Colonic mucosa (tissue), 4 donors: ENCODE measurements at places on chromosomes 1 and 21. TPM values are rescaled to one million over a fixed set of nuclear protein-coding genes. Genes with fewer than 3 reads are reported as not detected.

GRCh38 chr21:25283720-25284119 is 323.6 kb downstream of the MRPL39 start:
- no peaks in the 10 kb centered on the region for H3K27me3 ChIP-seq
- DNase-seq: no peak
- H3K4me1 ChIP-seq: no peaks in the 10 kb centered on the region
- no peaks in the 10 kb centered on the region for H3K36me3 ChIP-seq
- H3K4me3 ChIP-seq: no peak overlapping the region
- H3K27ac ChIP-seq: no peak overlapping the region

- H3K27ac ChIP-seq: no peak overlapping the region
- no peaks in the 10 kb centered on the region for H3K36me3 ChIP-seq
- H3K27me3 ChIP-seq: no peaks in the 10 kb centered on the region
- H3K4me1 ChIP-seq: no peaks in the 10 kb centered on the region
These were observed 83.3 kb downstream of the OLFML3 start for GRCh38 chr1:114062477-114063099.

DNA sequence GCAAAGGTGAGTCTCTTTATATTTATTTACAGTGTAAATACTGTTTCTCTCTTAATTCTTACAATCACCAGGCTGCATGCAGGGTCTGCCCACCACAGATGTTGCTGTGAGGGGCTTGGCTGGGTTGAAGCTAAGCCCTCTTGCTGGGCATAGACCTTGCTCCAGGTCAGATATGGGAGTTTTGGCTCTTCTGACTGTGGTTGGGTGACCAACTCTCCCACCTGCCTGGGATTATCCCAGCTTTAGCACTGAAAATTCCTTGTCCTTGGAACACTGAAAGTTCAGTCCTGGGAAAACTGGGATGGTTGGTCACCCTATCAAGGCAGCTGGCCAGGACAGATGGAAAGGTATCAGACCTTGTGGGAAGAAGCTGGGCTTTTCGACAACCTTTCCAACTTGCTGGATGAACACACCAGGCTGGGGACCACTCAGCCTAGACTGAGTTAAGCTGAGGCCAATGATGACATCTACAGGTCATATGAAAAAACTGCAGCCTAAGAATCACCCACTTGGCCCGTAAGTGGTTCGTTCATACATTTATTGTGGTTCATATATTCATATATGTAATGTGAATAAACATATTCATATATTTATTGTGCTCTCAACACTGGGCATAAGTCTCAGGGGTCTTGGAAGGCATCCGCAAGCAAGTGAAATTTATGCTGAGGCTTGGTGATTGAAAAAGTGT is 26.6 kb upstream of the HPDL start:
- peaks cover 8% of the 10 kb centered on the region for H3K4me1 ChIP-seq
- H3K36me3 ChIP-seq: no peaks in the 10 kb centered on the region
- DNase-seq: peak; percentile 33
- no peak overlapping the region for H3K4me3 ChIP-seq
- no peaks in the 10 kb centered on the region for H3K27me3 ChIP-seq
- H3K27ac ChIP-seq: no peak overlapping the region

Gene CFHR3
- 0.15 TPM for total RNA-seq

Gene GJA4
- total RNA-seq: 2.3 TPM

DNA sequence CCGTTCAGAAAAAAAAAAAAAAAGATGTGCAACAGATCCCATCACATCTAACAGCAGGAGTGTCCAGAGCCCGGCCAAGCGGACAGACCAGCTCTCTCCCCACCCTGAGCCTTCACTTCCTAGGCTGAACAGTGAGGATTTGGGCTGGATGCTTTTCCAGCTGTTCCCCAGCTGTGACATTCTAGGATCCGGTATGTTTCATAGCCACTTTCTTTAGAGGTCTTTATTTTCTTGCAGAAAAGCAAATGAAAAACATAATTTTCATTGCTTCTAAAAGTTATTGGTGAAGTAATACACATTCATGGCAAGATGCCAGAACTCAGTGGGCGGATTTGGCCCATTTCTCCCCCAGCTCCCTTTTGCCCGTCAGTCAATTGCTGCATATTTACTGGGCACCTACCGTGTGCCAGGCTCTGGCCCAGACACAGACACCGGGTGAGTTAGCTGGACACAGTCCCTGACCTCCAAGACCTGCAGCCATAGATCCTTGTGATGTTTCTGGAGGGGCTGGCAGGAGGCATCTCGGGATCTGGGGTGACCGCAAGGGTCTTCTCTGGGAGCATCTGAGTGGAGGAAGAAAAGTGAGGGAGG is 213.7 kb upstream of the VAMP3 start:
- no peaks in the 10 kb centered on the region for H3K4me1 ChIP-seq
- H3K27ac ChIP-seq: no peak overlapping the region
- H3K4me3 ChIP-seq: no peak overlapping the region
- H3K36me3 ChIP-seq: no peaks in the 10 kb centered on the region

DNA sequence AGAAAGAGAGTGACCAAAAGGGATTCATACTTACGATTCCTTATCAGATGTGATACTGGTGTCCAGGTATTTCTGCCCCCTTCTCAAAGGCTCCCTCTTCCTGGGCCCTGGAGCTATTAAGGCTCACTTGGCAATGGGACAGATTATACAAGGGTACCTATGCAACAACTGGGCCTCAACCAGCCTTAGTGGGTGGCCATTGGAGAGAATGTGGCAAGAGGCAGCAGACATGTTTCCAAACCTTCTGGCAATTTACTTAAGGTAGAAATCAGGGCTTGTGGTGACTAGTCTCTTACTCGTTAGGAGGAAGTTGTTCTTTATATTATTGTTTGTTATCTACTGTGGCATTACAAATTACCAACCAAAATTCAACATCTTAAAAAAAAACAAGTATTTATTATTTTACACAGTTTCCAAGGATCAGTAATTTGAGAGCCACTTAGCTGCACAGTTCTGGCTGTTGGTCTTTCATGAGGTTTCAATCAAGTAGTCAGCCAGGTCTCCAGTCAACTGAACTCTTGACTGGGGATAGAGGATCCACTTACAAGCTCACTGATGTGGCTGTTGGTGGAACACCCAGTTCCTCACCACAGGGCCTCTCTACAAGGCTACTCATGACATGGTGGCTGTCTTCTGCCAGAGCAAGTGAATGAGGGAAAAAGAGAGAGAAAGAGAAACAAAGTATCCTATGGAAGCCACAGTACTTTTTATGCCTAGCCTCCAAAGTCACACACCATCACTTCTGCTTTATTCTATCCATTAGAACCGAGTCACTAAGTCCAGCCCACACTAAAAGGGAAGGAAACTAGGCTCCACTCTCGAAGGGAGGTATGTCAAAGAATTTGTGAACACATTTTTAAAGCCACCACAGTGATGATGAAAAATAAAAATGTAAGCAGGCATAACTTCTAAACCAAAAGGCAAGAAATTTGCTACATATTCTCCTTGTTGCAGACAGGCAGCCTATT is 10.7 kb downstream of the ZNF648 start:
- no peaks in the 10 kb centered on the region for H3K27me3 ChIP-seq
- no peak overlapping the region for H3K4me3 ChIP-seq
- no peaks in the 10 kb centered on the region for H3K4me1 ChIP-seq

- no peaks in the 10 kb centered on the region for H3K27me3 ChIP-seq
- no peaks in the 10 kb centered on the region for H3K36me3 ChIP-seq
- H3K4me1 ChIP-seq: no peaks in the 10 kb centered on the region
- H3K4me3 ChIP-seq: no peak overlapping the region
These were observed 130.9 kb downstream of the LMX1A start for GRCh38 chr1:165225650-165226049.

Gene CELA2B
- total RNA-seq: not detected

Gene AGTRAP
- total RNA-seq: 18.2 TPM

GRCh38 chr1:91742848-91743292 is 143.1 kb downstream of the TGFBR3 start:
- H3K27ac ChIP-seq: no peak overlapping the region
- no peak for DNase-seq
- H3K4me1 ChIP-seq: no peaks in the 10 kb centered on the region

Gene LMX1A
- total RNA-seq: 0.64 TPM

DNA sequence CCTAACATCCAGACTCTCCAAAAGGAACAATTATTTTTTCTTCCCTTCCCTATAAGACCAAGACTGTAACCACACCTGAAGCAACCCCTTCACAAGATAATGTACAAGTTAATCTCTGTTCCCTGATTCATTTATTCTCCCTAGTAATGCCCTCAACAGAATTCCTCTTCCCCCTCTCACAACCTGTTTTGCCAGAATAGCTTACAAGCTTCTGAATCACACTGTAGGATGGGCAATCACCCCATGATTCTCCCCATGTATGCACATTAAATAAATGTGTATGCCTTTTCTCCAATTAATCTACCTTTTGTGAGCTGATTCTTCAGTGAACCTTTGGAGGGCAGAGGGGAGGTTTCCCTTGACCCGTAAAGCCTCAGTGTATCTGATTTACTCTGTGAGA is 20.9 kb upstream of the RNF11 start:
- H3K27me3 ChIP-seq: no peaks in the 10 kb centered on the region
- no peak overlapping the region for H3K4me3 ChIP-seq
- no peak for DNase-seq
- no peaks in the 10 kb centered on the region for H3K36me3 ChIP-seq
- no peaks in the 10 kb centered on the region for H3K4me1 ChIP-seq

DNA sequence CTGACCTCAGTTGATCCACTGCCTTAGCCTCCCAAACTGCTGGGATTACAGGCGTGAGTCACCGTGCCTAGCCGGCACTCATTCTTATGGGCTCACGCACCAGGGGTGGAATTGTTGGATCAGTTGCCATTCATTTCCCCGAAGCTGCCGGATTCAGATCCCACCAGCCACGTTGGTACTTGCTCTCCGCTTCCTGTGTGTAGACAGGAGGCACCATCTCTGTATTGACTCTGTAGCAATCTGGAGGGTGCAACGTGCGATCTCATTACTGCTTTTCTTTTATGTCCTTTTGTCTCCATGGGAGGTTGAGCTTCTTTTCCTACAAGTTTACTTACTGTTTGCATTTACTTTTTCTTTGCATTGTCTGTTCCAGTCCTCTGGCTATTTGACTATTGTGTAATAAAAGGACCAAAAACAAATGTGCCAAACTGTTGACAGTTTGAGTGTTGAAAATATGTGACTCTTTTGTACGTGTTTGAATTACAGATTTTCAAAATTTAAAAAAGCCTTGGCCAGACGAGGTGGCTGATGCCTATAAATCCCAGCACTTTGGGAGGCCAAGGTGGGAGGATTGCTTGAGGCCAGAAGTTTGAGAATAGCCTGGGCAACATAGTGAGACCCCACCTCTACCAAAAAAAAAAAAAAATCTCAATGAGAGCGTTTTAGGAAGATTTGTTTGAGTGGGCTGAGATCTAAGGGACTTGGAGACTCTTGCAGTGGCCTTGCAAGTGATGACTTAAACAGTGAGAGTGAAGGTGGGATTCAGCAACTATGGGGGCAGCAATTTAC is 39.1 kb downstream of the SPSB1 start:
- H3K36me3 ChIP-seq: no peaks in the 10 kb centered on the region
- no peaks in the 10 kb centered on the region for H3K27me3 ChIP-seq
- no peak overlapping the region for H3K4me3 ChIP-seq
- H3K27ac ChIP-seq: peak overlapping the region; percentile 67
- no peak for DNase-seq
- no peaks in the 10 kb centered on the region for H3K4me1 ChIP-seq

DNA sequence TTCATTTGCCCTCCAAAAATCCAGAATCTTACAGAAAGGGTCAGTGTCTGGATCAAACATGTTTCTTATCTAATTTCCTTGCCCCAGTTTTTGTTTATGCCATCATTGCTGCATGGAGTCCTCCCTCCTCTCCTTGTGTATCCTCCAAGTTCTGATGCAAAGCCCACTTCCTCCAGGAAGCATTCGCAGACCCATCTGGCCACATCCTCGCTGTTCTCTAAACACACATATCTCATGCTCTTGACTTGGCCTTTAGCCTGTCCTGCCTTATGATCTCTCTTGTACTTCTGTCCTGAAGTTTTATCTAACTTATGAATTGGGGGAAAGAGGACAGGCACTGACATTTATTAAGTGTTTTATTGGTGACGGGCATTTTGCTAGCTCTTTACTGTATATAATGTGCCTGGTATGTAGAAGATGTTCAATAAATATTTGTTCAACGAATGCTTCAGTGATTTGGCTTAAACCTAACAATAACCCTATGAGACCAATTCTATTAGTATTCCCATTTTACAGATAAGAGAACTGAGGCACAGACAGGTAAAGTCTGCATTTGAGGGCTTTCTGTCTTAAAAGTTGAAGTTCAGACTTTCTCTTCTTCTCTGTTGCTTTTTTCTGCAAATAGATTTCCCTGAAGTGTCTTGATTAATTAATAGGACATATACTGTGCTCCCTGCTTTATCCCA is 19.2 kb upstream of the ID3 start:
- H3K27ac ChIP-seq: peak overlapping the region; percentile 59
- no peak overlapping the region for H3K4me3 ChIP-seq
- DNase-seq: no peak
- no peaks in the 10 kb centered on the region for H3K4me1 ChIP-seq
- H3K36me3 ChIP-seq: no peaks in the 10 kb centered on the region

DNA sequence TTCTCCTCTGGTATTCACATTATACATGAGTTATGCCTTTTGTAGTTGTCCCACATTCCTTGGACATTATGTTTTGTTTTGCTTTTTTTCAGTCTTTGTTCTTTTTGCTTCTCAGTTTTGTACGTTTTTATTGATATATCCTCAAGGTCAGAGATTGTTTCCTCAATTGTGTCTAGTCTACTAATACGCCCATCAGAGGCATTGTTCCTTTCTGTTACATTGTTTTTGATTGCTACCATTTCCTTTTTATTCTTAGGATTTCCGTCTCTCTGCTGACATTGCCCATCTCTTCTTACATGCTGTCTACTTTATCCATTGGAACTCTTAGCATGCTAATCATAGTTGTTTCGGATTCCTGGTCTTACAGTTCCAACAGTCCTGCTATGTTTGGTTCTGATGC is 27.8 kb upstream of the MPC2 start:
- H3K36me3 ChIP-seq: no peaks in the 10 kb centered on the region
- no peak overlapping the region for H3K27ac ChIP-seq
- no peaks in the 10 kb centered on the region for H3K27me3 ChIP-seq
- DNase-seq: no peak
- no peaks in the 10 kb centered on the region for H3K4me1 ChIP-seq

- H3K36me3 ChIP-seq: no peaks in the 10 kb centered on the region
- no peaks in the 10 kb centered on the region for H3K27me3 ChIP-seq
- H3K4me3 ChIP-seq: no peak overlapping the region
- H3K4me1 ChIP-seq: peaks cover 8% of the 10 kb centered on the region
- H3K27ac ChIP-seq: no peak overlapping the region
These were observed 70.4 kb downstream of the PLEKHA6 start for GRCh38 chr1:204289280-204289679.

Gene CYP4X1
- total RNA-seq: 1.7 TPM

Gene DNM3
- total RNA-seq: 2.6 TPM

- H3K36me3 ChIP-seq: no peaks in the 10 kb centered on the region
- no peak for DNase-seq
- H3K4me3 ChIP-seq: no peak overlapping the region
- H3K27ac ChIP-seq: no peak overlapping the region
- no peaks in the 10 kb centered on the region for H3K4me1 ChIP-seq
These were observed 44.9 kb upstream of the TNFSF18 start for GRCh38 chr1:173095632-173096031.

Gene SEMA6C
- 3.2 TPM for total RNA-seq

GRCh38 chr1:13967707-13968106 is 267.7 kb downstream of the PRDM2 start:
- no peak overlapping the region for H3K4me3 ChIP-seq
- no peak overlapping the region for H3K27ac ChIP-seq
- H3K36me3 ChIP-seq: no peaks in the 10 kb centered on the region
- no peaks in the 10 kb centered on the region for H3K4me1 ChIP-seq

Gene USH2A
- 0.02 TPM for total RNA-seq

Gene USP16
- 34.2 TPM for total RNA-seq
